ENCODE measurements at places on chromosomes 5 and 9.

DNA sequence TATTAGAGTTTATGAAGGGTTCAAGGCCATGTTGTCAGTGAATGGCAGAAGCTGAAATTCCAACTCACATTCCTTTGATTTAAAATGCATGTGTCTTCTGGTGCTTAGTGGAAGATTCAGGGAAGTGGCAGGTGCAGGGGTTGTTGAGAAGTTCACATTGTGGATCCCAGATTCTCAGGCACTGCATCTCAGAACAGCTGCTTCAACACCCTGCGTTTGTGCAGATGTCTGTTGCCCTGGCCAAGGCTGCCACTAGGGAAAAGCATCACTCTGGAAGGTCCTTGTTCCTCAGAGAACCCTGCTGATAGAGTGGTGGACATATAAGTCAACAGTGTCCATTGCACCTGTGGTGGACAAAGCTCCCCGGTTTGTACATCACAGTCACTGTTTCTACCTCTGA is 162.7 kb downstream of the PAPPA start:
- no peak for DNase-seq

DNA sequence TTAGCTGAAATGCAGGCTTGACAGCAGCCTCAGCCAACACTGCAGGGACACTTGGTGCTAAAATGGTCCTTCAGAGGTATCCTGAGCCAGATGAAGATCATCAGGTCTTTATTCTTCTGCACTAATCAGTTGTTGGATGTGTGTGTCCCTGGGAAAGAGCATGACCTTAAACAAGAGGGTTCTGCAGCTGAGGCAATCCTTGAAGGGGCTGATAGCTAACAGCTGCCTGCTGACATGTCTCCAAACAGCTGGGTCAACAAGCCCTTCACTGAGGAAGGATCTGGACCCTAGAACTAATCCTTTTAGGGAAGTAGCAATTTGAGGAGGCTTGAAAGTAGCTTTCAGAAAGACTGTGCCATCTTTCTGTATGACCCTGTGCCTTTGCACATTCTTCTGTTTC is 376.3 kb upstream of the ACTBL2 start:
- no peak for DNase-seq

DNA sequence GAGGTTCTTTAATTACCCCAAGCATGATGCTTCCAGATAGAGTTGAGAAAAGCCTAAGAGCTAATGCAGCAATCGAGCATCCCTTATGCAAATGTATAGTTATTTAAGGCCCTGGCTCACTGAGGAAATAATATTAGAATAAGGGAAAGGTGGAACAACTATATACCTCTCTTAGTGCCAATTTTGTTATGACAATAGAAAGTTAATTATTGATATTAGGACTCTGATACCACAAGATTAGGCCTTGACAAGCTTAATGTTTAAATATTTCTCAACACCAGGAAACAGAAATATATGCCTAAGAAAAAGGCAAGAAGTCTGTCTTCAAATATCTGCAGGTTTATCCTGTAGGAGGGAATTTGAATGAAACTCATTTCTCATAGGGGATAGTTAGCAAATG is 371.0 kb downstream of the PRELID2 start:
- no peak for DNase-seq

DNA sequence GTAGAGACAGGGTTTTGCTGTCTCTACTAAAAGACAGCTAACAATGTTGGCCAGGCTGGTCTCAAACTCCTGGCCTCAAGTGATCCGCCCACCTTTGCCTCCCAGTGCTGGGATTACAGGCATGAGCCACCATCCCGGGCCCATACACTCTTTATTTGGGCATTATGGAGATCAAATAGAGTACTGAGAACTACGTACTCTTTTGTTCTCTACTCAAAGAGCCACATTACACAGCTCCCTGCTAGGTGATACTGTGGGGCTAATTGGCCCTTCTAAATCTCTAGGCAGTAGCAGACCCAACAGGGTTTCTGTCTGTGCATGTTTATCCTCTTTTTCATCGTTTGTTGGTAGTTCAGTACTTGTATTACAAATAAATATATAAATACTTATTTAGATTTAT is 16.1 kb downstream of the CKMT2 start:
- no peak for DNase-seq

- no peak for DNase-seq
Measured at GRCh38 chr5:81802020-81802419, 51.1 kb upstream of the SSBP2 start.

- DNase-seq: no peak
Measured at GRCh38 chr5:36770125-36770524, 106.4 kb upstream of the NIPBL start.

DNA sequence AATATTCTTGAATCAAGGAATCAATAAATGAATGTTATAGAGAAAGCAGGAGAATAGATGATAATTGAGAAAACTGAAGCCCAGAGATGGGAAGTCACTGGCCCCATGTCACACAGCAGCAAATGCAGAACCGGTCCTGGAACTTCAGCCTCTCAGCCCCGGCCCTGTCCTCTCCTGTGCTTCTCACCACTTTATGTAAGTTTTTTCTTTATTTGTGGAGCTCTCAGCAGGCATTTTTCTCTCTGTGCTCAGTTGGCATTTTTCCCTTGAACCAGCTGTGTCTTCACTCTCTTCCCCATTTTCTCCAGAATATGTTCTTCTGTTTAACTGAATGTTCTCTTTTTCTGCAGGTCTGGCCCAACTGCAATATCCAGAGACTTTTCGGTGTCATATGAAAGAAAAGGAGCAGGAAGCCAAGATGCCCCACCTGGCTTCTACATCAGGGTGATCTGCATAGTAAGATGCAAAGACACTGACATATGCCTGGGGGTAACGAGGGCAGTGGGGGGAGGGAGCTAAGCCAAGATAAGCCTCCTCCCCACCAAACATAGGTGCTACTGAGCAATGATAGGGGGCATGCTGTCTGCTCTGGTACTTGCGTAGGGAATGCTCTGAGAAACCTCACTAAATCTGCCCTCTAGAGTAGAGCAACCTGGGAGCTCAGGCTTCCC is 12.8 kb upstream of the LCP2 start:
- no peak for DNase-seq

DNA sequence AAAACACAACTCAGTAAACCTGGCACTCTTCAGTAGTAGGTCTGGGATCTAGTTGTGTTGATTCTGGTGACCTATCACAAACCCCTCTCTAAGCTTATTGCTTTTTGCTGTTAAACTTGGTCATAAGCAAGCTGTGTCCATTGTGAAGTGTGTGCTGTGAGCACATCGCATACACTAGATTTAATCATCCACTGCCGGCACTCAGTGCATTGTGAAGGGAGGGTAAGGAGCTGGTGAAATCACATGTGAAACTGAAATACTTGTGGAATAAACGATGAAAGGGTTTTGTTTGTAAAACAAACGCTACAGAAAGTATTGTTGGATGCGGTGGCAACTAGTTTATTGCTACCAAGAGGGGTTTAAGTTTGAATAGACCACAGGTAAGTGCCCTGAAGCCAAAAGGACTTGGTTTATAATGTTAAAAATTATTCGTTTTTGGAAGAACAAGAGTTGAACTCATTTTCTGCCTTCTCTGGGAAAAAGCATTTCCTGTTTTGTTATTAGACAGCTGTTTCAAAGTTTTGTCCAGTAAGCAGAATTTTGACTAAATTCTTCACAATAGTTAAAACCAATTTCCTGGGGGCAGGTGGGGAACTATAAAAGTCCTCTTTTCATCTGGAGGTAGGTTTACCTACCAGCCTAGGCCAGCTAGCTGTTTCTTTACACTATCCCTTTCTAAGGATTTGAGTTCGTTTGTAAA is 24.6 kb downstream of the TJP2 start:
- DNase-seq: no peak

DNA sequence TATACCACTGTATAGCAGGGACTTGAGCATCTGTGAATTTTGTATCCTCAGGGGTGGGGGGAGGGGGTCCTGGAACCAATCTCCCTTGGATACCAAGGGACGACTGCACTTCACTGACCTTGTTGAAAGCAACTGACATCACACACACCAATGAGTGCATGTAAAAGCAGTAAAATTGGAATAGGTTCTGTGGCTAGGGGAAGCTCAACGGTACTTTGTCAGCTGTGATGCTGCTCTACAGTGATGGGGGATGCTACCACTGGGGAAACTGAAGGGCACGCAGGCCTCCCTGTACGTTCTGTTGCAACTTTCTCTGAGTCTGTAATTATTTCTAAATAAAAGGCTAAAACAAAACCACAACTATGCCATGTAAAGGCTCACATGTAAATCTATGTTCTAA is 47.0 kb upstream of the RETREG1 start:
- no peak for DNase-seq

DNA sequence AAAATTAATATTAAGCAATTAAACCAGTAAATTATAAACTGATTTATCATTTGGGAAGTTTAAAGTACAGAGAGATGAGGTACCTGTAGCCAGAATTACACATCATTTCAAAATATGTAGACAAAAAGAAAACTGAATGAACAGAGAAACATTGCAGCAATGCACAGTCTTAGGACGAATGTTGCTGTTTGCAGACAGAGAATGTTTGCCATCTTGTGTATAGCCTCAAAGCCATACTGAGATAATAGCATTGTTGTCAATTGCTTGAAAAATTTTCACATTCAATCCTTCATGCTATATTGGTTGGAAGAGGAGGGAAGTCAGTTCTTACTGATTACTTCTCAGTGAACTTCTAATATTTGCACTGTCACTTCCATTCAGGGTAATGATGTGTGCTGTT is 326.2 kb downstream of the PRR16 start:
- no peak for DNase-seq

DNA sequence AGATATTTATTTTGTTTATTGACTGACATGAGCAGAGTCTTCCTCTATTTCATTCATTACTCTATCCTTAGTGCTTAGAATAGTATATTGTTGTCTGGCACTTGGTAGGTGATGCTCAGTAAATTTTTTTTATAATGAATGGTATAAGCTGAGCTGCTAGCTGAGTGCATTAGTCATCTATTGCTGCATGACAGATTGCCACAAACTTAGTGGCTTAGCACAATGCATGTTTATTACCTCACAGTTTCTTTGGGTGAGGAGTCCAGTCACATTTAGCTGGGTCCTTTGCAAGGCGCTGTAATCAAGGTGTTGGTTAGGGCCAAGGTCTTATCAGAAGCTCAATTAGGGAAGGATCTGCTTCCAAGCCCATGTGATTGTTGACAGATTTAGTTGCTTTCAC is 23.1 kb downstream of the SMAD5 start:
- no peak for DNase-seq

- no peak for DNase-seq
Measured at GRCh38 chr5:72465066-72465465, 42.1 kb downstream of the ZNF366 start.

- no peak for DNase-seq
Measured at GRCh38 chr5:60495644-60496520, 204.1 kb downstream of the DEPDC1B start.

DNA sequence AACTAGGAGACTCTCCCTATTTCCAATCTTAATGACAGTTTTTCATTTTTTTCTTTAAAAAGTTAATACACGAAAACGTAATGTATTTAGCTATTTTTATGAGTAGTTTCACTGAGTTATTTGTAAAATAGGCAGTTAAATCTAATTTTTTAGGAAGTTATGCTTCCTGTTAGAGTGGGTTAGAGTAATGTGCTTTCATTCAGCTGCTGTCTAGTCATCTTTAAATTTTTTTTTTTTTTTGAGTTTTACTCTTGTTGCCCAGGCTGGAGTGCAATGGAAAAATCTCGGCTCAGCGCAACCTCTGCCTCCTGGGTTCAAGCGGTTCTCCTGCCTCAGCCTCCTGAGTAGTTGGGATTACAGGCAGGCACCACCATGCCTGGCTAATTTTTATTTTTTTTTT is 34.0 kb downstream of the CDC42SE2 start:
- no peak for DNase-seq

GRCh38 chr9:128226412-128226801 is 23.2 kb downstream of the DNM1 start:
- DNase-seq: no peak

- DNase-seq: no peak
Measured at GRCh38 chr5:171750311-171750788, 35.3 kb upstream of the SMIM23 start.

GRCh38 chr9:109792951-109793546 is 13.1 kb downstream of the PALM2AKAP2 start:
- DNase-seq: no peak

DNA sequence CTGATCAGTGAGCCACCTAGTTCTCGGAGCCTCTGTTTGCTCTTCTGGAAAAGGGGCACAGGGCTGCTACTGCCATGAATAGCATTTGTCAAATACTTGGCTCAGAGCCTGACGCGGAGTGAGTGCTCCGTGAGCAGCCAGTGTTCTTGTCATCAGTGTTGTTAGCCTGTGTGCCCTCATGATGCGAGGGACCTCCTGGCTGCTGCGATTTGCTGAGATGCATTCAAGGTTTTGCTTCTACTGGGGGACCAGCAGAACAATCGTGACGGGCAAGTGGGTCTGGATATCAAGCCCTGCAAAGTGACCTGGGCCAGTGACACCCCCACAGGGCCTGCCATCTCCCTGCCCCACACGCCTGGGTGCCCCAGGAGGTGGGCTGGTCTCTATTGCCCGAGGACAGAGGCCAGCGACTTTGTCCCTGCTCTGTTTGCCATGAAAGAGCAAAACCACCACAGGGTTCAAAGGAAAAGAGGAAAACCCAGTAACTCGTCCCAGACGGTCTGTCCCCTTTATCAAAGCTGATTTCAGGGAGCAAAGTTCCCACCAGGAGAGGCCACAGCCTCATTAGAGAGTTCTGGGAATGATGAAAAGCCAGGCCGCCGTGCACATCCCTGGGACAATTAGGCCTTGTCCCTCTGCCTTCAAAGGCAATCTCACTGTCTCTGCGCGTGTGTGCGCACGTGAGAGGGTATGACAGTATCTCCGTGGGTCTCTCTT is 86.5 kb upstream of the LMX1B start:
- no peak for DNase-seq

GRCh38 chr5:139408191-139408590 is 4.3 kb upstream of the SPATA24 start:
- no peak for DNase-seq

DNA sequence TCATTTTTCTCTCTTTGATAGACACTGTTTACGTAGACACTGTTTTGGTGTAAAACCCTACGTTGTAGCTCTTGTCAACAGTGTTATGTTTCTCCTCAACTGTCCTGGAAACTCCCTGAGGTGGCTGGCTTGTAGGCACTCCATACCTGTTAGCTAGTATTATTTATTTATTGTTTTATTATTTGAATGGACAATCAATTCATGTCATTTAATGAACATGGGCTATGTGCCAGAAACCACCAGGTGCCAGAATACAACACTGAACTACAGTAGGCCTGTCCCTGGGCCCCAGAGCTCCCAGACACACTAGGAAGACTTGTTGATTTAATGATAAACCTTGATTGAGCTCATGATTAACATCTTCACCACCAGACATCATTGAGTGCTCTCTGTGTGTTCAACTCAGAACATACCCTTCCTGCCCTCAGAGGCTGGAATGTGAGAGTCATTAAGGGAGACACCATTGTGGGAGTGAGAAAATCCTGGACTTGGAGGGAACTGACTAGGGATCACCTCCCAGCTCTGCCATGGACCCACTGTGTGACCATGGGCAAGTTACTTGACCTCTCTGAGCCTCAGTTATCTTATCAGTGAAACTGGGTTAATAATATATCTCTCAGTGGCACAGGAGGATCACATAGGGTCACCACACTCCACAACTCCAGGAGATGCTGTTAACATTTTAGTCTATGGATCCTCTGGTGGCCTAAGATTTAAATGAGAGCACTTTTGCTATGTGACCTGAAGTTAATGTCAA is 19.2 kb downstream of the IRF1 start:
- no peak for DNase-seq

Measured in T-helper 22 cell (primary cell).